Large intestine (tissue), 12 donors: ENCODE measurements at places on chromosomes 5 and 9.

DNA sequence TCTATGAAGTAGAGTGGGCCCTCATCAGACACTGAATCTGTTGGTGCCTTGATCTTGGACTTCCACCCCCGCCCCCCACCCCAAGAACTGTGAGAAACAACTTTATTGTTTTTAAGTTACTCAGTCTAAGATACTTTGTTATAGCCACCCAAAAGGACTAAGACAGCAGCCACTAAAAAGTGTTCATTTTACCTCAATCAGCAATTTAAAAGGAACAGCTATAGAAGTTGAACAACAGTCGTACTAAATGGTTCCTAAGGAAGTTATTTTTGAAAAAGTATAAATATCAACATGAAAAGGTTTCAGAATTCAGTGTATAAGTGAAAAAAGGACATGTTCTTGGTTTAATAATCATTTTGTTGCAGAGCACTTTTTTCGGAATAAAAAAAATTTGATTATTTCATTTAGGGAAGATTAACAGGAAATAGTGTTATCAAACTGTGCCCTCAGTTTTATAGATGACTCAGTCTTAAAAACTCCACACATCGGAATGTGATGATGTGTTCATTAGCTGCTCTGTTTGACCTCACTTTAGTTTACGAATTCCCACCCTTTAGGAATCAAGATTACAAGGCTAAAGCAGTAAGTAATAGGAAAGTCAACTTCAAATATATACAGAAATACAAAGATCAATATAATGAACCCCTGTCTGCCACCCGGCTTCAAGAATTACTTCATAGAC lies 71.2 kb downstream of the MTAP start:
- H3K36me3 ChIP-seq: peaks cover 1% of the 10 kb centered on the region
- H3K27ac ChIP-seq: no peak overlapping the region
- no peaks in the 10 kb centered on the region for H3K27me3 ChIP-seq
- no peak for DNase-seq
- H3K4me3 ChIP-seq: no peak overlapping the region
- H3K4me1 ChIP-seq: no peaks in the 10 kb centered on the region

GRCh38 chr9:78089111-78089510 lies 57.5 kb upstream of the GNAQ start:
- no peaks in the 10 kb centered on the region for H3K4me1 ChIP-seq
- H3K36me3 ChIP-seq: no peaks in the 10 kb centered on the region
- no peak overlapping the region for H3K4me3 ChIP-seq
- no peak for DNase-seq
- H3K27me3 ChIP-seq: no peaks in the 10 kb centered on the region

DNA sequence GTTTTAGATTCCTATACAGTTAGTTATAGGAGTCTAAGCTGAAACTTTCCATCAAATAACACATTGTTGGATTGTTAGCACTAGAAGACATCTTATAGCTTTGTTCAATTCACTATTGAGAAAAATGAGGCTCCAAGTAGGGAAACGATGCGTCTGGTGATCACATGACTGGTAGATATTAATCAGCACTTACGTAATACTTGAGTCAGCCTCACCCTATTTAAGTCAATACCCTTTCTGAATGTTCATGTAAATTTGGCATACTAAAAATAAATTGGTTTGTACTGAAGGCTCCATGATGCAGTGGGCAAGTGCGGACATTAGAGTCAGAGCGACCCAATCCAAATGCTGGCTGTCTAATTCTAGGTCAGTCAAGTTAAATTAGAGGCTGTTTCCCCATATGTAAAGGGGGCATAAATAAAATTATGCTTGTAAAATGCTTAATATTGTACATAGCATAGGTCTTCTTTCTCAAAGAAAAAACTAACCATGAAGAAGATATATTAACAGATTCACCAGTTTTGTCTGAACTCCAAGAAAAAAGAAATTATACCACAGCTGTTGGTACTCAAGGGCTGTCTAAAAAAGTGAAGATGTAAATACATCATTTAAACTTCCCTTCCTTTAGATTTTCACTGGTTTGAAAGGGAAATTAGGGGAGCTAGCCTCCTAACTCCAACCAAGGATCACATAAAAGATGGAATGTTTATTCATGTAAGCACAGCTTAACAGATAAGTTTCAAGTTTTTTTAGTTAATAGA lies 406.6 kb upstream of the TLE4 start:
- DNase-seq: no peak
- no peak overlapping the region for H3K4me3 ChIP-seq
- no peaks in the 10 kb centered on the region for H3K4me1 ChIP-seq
- no peak overlapping the region for H3K27ac ChIP-seq
- H3K27me3 ChIP-seq: no peaks in the 10 kb centered on the region

- no peaks in the 10 kb centered on the region for H3K27me3 ChIP-seq
- H3K4me3 ChIP-seq: no peak overlapping the region
- H3K4me1 ChIP-seq: no peaks in the 10 kb centered on the region
- DNase-seq: no peak
Observed at GRCh38 chr5:71481441-71481840, 26.0 kb downstream of the BDP1 start.
